ENCODE measurements at places on chromosomes 1 and 21. TPM values are rescaled to one million over a fixed set of nuclear protein-coding genes. Genes with fewer than 3 reads are reported as not detected.

Gene CCDC190
- not detected for total RNA-seq

Gene OR2G3
- not detected for total RNA-seq

Gene ACKR1
- total RNA-seq: not detected

Gene TNFAIP8L2
- not detected for total RNA-seq

Gene UBE4B
- 17.5 TPM for total RNA-seq

Gene LCE1C
- not detected for total RNA-seq

Gene IL20
- total RNA-seq: not detected

Gene VANGL2
- 2.3 TPM for total RNA-seq

Gene ARHGEF2
- total RNA-seq: 57.1 TPM

DNA sequence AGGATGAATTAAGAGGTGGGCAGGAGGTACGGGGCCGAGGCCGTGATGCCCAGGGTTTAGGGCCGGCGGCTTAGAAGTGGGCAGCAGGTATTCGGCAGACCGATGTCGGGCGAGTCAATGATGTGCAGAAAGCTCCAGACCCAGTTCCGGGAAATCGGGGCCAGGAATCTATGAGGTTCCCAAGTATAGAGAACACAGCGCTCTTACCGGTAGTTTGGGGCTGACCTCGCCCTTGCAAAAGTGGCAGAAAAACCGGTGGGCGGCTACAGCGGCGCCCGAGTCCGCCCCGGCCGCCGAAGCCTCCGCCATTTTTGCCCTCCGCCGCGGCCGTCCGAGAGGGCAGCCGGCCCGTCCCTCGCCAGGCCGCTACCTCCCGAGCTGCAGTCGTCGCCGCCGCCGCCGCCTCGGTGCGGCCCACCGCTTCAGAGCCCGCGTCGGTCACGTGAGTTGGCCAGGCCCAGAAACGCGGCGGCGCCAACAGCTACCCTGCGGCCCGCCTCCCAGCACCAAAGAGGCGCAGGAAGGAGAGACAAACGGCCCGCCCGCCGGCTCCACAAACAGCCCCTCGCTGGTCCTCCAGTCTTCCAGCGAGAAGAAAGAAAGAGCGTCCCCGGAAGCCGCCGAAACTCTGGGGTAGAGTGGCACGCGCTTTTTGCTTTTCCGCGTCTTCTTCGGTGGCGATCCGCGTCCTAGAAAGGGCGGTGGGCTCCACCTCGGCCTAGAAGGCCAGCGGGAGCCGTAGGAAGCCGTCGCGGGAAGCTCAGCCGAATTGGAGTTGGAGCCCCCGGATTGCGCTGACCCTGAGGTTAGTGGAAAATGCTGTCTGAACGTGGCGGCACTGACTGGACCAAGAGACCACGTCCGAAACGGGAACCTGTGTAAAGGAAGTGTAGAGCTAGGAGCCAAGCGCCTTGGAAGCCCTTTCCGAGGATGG lies at the start of the genes POLR3C and RNF115:
TSS of gene POLR3C (plus strand) at position 636 of the 934 bp plus-strand sequence. CDS start 1,577 bp downstream, outside the sequence.
TSS of gene RNF115 (minus strand) at position 531 of the 934 bp plus-strand sequence. CDS start at position 309, 222 bp downstream.
- DNase-seq: peak; percentile 66

- DNase-seq: peak; percentile 69
Measured at GRCh38 chr1:107820801-107821200, 144.2 kb downstream of the VAV3 start.

- DNase-seq: no peak
Measured at GRCh38 chr1:18387307-18387706, 93.4 kb upstream of the KLHDC7A start.

DNA sequence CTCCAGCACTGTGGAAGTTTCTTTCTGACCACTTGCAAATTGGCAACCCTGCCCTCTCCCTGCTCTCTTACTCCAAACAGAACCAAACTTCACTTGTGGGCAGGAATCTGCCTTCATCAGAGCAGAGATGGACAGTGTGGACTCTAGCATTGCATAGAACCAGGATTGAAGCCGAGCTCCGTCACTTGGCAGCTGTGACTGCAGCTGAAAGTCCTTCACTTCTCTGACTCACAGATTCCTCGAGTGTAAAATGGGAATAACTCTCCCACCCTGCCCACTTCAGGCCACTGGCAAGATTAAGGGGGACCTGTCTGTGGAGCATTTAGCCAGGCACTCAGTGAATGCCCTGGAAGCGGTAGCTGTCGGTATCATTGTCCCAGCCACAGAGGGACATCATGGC lies 75.7 kb upstream of the ZBTB40 start:
- no peak for DNase-seq

DNA sequence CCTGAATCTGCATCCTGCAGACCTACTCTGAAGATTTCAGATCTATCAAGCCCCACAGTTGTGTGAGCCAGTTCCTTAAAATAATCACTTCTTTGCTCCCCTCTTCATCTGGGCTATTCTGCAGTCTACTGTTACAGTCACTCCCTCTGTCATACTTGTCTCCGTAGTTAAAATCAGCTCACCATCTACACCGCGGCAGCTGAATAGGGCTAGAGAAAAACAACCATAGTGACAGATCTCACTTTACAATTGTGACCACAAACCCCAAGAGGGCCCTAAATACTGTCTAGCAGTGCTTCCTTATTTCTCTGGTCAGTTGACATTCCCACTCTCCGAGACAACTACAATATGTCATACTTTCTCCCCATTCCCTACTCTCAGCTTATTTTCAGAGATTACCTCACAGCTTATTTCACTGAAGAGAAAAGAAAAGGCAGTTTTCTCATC lies 12.9 kb downstream of the DESI2 start:
- no peak for DNase-seq

GRCh38 chr1:187624812-187625545 lies 796.2 kb downstream of the PLA2G4A start:
- no peak for DNase-seq

DNA sequence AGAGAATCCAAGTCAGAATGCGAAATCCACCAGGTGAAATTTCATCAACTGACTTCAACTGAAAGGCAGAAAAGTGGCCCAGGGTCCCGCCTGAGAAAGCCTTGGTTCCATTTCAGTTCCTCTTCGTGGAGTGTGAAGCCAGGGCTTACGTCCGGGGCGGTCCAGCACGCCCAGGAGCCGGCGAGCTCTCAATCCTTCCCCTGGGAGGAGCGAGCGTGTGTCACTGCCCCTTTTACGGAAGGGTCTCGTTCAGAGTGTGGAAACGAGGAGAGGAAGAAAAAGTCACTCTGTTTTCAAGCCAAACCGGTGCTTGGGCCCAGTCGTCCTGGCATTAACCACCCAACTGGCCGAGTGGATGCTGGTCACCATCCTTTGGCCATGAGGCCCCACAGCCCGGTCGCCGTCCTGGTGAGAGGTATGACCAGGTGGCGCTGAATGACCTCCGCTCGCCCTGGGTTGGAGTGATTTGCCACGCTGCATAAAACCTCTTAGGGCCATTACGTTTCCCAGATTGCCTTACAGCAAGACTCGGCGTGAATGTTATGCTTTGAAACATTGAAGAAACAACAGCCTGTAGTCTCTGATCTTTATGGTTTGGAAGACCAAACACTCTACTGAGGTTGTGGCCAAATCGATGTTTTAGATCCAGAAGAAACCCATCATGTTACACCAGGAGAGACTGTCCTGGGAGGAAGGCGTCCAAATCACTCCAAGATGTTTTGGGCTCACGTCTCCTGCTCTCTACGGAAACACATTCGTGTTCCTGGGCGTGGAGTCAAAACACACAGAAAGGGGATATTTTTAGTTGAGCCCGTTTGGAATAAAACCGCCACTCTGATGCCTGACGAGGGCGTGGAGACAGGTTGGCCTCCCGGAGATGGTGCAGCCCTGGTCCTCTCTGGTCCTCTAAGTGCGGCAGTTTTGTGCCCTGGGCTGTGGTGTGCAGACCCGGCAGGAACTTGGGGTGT lies 93.6 kb upstream of the ACTRT2 start:
- no peak for DNase-seq

- no peak for DNase-seq
Measured at GRCh38 chr1:113901191-113901590, 3.4 kb downstream of the AP4B1 start.

DNA sequence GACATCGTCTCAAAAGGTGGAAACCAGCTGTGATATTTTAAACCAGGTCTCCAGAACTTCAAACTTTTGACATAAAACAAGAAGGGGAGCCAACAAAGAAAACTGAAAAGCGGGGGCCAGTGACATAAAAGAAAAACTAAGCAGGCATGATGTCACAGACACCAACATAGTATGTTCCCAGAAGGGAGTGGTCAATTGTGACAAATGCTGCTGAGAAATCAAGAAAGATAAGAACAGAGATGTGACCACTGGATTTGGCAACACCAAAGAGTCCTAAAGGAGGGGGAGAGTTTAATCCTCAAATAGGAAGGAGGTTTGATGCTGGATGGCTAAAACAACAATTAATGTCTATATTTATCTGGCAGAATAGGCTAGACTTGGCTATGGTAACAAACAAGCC lies 2.3 kb upstream of the RNF19B start:
- no peak for DNase-seq

DNA sequence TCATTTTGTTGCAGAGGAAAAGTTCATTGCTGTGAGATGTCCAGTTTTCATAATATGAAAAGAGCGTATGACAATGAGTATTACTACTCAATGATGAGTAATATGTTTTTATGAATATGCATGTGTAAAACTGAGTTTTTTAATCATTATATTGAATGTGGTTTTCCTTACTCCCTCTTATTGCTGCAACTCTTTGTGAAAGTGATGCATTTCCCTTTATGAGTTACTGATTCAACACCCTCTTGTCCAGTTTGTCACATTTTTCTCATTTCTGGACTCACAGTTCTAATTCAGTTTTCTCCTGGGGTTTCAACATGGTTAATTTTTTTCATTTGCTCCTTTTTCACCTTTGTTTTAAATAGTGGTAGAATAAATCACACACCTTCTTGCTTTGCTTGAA lies 35.2 kb upstream of the KCNJ15 start:
- peak; percentile 42 for DNase-seq

- DNase-seq: no peak
Measured at GRCh38 chr1:87106144-87106543, 191.7 kb downstream of the HS2ST1 start.

DNA sequence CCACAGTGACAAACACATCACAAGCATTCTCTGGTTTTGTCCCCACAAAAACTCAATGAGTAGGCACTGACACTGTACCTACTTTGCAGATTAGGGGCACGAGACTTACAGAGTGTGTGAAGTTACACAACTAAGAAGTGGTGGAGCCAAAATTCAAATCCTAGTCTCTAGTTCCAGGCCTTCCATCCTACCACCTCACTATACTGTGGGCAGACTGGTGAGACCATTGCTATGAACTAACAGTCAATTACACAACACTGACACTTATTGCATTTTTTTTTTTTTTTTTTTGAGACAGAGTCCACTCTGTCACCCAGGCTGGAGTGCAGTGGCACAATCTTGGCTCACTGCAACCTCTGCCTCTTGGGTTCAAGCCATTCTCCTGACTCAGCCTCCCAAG lies 71.4 kb downstream of the KCNN3 start:
- no peak for DNase-seq

DNA sequence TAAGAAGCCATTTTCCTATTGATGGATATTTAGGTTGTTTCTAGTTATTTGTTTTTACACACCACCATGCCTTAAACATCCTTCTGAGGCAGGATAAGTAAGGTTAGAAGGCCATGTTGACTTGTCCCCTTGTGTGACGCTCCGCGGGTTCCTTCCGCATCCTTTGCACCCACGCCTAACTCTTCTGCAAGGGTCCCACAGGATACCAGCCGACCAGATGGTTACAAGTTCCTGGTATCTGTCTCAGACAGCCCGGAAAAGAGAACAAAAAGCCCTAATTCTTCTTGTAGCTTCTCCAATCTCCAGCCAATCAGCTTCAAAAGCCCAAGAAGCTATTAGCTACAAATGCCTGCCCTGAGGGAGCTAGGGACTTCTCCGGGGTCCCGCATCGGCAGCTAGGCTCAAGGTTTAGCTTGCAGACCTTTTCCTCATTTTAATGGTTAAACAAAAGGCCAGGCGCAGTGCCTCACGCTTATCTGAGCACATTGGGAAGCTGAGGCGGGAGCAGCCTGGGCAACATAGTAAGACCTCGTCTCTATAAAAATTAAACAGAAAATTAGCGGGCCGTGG lies 4.9 kb upstream of the OTUD3 start:
- no peak for DNase-seq

DNA sequence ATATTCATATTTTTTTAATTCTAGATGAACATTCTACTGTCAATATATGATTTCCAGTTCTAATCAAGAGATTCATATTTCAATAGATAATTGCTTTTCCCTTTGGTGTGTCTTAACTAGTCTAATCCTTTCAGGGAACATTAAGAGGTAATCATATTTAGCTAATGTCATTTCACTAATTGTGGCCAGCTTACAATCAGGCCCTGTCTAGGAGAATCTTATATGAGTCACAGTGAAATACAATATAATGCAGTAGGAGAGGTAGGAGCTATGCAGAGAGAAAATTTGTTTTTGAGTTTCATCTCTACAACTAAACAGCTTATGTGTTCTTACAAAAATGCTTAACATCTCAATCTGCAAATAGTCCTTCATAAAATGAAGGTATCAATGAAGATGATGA lies 85.9 kb downstream of the DPYD start:
- peak; percentile 3 for DNase-seq

DNA sequence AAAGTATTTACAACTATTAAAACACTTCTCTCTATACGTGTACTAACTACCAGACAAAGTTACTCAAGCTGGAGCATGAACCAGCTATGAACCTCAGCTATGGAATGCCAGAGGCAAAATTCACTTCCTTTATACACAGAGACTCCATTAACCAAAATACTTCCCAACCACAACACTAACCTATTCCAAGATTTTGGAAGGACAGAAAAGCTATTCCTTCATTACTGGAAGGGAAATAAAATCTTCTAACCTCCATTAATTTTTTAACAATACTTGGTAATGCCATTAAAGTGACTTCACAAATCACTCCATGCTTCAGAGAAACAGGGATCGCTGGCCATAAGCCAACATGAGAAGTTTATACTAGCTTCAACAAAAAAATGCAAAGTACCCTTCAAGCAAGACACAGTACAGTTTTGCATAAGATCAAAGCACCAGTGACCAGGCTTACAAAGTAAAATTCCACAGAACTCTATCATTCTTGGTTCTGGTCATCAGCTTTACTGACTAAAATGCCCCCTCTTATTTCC lies 58.0 kb downstream of the PUM1 start:
- DNase-seq: peak; percentile 88

- no peak for DNase-seq
Measured at GRCh38 chr1:175810305-175810704, 66.9 kb upstream of the TNR start.

DNA sequence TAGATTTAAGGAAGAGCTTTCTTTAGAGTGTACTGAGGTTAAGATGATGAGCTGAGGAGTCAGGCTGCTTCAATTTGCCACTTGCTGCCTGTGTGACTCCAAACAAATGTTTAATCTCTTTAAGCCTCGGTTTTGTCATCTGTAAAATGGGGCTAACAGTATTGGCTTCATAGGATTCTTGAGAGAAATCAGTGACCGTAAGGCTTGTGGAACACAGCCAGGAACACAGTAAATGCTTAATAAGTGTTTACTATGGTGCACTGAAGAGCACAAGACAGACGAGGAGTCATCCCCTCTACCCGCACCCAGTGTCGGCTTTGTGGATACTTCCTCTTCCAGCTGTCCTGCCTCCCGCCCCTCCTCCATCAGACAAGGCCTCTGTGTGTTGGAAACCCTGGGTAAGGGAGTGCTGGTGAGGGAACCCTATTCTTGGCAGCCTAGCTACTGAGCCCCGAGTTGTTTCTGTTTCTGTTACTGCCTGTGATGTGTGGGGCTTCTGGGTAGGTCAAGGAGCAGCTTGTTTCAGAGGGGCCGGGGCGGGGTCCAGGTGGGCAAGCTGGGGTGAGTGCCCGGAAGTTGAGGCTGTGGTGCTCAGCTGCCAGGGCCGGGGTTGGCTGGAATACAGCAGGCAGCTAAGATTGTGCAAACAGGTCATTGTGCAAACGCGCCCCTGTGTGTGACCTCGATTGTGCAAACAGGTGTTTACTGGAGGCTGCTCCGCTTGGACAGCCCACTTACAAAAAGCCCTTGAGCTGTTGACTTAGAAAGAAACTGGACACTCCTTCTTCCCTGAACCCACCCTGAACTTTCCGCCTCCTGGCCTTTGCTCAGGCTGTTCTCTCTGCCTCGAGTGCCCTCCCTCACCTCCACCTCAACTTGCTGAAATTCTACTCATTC lies 4.0 kb upstream of the CSF3R start:
- DNase-seq: peak; percentile 44
